Spinal cord (tissue), 10 donors: ENCODE measurements at places on chromosomes 12 and 14. TPM values are rescaled to one million over a fixed set of nuclear protein-coding genes. Genes with fewer than 3 reads are reported as not detected.

Gene ARMH4
- total RNA-seq = 39.8 TPM

Gene MGP
- 280 TPM for total RNA-seq

Gene ERBB3
- 41.1 TPM for total RNA-seq

Gene DEGS2
- total RNA-seq = 0.99 TPM

Gene TAS2R20
- 3.4 TPM for total RNA-seq

Gene LUM
- total RNA-seq = 141 TPM

Gene SLC10A1
- not detected for total RNA-seq

Gene HELB
- total RNA-seq = 4.0 TPM

Gene FICD
- total RNA-seq = 5.4 TPM

Gene COPZ1
- total RNA-seq = 163 TPM

Gene GON7
- 13.6 TPM for total RNA-seq

Gene TAS2R19
- total RNA-seq = 6.3 TPM

Gene RASSF8
- total RNA-seq = 80.7 TPM

Gene MPHOSPH9
- 79.2 TPM for total RNA-seq

Gene KRT80
- total RNA-seq = not detected

Gene LRRIQ1
- total RNA-seq = 18.0 TPM

Gene IFI27
- 133 TPM for total RNA-seq

Gene PPM1A
- total RNA-seq = 91.9 TPM

Gene PAX9
- total RNA-seq = 0.79 TPM

Gene ISM2
- 1.8 TPM for total RNA-seq

Gene PRR4
- total RNA-seq = 3.5 TPM

Gene ITPR2
- 133 TPM for total RNA-seq

Gene ENDOU
- 0.40 TPM for total RNA-seq

Gene UNC119B
- 24.4 TPM for total RNA-seq

Gene ARHGDIB
- total RNA-seq = 58.1 TPM

Gene CLEC4E
- 1.6 TPM for total RNA-seq
